GM20000 (cell line): ENCODE measurements at places on chromosomes 1 and 21.

- DNase-seq: no peak
Observed at GRCh38 chr1:244496186-244496585, 35.1 kb downstream of the CATSPERE start.

DNA sequence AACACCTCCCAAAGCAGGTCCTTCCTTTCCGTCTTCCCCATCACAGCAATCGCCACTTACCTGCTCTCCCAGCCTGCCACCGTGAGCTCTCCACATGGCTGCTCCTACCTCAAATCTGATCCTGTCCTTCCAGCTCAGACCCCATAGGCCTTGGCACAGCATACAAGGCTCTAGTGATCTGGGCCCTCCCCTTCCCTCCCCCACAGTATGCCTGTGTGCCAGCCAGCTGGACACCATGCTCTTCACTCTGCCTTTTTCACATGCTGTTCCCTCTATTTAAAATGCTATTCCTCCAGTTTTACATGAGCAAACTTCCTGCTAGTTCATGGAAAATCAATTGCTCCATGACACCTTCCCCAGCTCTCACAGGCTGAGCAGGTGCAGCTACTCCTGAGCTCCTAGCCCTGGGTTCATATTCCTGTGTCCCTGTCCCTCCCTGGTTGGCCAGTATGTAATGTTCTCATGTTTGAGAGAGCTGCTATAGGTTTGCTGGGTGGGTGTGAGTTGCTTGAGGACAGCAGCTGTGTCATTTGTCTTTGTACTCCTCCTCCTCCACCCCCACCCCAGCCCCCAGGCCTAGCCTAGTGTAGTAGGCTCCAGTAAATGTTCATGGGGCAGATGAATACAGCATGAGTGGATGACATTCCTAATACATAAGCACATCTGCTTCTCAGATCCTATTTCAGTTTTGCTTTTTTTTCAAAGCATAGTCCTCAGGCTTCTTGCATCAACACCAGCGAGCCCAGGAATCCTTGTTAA lies 6.3 kb upstream of the TNNT2 start:
- DNase-seq: no peak

GRCh38 chr1:6603238-6603914 lies 707 bp upstream of the KLHL21 start:
- DNase-seq: peak; percentile 61

DNA sequence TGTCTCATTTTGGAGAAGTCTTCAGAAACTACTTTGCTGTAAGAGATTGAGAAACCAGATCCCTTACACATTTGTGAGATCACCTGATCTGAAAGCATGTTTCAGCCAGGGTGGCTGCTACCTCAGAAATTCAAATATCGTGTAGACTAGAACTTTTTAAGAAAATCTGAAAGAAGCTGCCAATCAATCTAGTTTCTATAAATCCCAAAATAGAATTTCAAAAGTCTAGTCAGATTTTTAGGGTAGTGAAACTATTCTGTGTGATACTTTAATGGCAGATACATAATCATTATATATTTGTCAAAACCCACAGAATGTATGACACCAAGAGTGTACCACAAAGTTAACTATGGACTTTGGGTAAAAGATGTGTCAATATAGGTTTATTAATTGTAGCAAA lies 79.9 kb upstream of the PLPPR5 start:
- DNase-seq: no peak

DNA sequence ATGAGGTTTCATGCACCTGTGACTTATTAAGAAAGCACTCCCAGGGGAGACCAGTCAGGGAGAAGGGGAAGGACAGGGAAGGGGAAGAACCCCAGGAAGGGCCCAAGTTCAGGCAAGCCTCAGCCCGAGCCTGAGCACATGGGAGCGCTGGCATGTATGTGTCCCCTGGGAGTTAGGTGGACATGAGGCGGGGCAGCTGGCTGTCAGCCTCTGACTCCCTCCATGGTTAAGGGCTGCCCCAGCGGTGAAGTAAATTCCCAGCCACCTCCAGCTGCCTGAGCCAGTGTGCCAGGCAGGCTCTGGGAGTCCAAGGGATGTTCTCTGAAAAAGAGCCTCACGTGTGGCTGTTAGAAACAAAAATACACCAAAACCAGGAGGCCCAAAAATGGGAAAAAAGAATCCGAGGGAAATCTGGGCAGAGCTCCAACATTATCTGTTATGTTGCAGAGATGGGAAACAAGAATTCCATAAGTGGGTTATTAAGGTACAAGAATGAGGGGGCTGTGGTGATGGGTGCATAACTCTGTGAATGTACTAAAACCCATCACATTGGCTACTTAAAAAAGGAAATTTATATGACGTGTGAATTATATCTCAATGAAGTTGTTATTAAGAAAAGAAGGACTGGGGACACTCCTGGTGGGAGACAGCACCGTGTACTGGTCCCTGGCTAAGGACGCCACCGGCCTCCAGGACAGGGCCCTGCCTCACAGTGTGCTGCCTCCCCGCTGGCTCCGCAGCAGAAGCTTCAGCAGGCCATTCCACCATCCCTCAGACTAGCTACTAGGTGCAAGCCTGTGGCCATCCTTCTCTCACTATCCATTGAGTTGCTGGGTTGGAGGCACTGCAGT lies 18.7 kb downstream of the DMRTB1 start:
- no peak for DNase-seq

DNA sequence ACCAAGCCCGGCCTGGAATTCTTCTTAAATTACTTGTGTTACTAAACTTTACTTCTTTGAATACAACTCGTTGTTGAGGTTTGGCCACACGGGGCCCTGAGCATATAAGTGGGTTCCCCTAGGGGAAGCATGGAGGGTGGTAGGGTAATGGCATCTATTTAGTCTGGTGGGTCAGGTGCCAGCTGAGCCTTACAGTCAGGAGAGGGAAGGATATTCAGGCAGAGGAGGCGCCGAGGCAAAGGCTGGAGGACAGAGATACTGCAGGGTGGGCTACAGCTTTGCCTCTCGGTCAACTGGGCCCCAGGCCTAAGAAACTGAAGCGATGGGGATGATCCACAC lies 424 bp upstream of the NECAP2 start:
- no peak for DNase-seq

DNA sequence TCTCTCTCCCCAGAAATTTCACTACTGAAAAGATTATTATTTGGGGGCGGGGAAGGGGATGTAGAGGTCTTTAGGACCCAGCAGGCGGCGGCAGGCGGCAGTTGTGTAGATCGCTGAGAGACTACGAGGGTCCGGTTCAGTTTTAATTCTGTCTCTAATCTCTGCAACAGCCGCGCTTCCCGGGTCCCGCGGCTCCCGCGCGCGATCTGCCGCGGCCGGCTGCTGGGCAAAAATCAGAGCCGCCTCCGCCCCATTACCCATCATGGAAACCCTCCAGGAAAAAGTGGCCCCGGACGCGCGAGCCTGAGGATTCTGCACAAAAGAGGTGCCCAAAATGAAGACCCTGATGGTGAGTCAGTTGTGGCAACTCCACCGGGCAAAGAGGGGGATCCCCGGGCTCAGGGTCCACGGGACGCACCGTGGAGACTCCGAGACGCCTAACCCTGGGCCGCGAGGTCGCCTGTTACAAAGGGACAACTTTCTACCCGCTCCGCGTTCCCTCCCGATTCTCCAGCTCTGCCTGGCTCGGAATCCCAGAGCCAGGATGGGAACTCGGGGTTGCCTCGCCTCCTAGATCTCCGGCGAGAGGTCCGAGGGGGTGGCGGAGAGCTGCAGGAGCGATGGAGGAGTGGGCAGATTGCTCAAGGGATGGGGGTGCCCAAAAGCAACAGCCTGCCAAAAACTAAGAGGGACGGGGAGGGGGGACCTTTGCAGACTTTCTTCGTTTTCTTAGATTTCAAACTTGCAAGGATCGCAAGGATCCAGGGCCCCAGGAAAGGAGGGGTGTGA lies at the start of gene ST6GALNAC5:
Gene ST6GALNAC5 (plus strand): TSS at position 139 of the 789 bp plus-strand sequence.
- DNase-seq: peak; percentile 14

DNA sequence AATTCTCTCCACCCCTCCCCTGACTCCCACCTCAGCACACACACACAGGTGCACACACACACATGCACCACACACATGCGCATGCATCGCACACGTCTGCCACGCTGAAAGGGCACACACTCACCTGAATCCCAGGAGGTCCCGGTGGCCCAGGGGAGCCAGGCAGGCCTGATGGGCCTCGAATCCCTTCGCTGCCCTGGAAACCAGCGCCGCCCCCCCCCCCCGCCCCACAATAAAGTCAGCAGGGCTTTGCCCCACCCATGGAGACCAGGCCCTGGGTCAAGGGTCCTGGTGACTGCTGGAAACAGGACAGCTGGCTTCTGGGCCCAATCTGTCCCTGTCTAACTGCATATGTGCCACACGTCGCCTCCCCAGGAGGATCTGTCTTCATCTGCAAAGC lies 17.8 kb upstream of the PEF1 start:
- no peak for DNase-seq

- DNase-seq: no peak
Observed at GRCh38 chr1:170789063-170789462, 125.1 kb downstream of the PRRX1 start.

- DNase-seq: no peak
Observed at GRCh38 chr1:167631386-167631935, 1.4 kb downstream of the RCSD1 start.
